ENCODE measurements at places on chromosomes 4 and X.

GRCh38 chr4:120056246-120056645, 10.4 kb downstream of the MAD2L1 start:
- no peak for DNase-seq

GRCh38 chr4:152575533-152575932, 39.6 kb upstream of the FBXW7 start:
- DNase-seq = no peak

- no peak for DNase-seq
These were observed at the start of gene PNCK for GRCh38 chrX:153673428-153674218. PNCK (minus strand) TSS chrX:153673813; CDS start chrX:153673076, 737 bp downstream.

DNA sequence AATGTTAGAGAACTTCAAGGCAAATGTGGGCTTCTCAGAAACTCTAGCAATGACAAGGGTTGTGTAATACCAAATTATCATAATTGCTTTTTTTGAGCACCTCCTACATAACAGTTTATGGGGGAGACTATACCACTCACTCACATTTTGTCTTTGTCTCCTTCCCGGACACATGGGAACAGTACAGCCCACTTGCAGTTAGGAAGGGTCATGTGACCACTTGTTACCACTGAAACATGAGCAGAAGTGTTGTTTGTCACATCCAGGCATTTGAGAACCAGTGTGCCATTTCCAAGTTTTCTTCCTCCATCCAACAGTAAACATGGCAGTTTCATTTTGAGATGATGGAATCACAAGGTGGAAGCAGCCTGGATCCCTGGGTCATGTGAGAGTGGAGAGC, 6.9 kb downstream of the MAGEA11 start:
- DNase-seq = no peak

DNA sequence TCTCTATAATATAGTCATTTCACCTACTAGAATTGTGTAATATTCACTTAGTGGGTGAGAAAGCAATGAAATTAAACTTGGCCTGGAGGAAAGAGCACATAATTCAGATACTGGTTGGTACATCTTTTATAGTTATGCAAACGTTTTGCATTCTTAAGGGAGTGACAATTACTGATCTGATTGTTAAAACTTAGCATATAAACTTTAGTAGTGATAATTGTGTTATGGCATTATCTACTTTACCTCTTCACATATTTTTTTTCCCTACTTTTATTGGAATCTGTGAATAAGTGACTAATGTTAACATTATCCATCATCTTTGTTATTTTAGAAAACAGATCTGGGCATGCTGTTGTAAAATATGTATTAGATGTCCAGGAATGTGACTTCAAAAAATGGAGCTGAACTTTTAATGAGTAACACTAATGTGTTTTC, 217.4 kb upstream of the GIMD1 start:
- DNase-seq = no peak

DNA sequence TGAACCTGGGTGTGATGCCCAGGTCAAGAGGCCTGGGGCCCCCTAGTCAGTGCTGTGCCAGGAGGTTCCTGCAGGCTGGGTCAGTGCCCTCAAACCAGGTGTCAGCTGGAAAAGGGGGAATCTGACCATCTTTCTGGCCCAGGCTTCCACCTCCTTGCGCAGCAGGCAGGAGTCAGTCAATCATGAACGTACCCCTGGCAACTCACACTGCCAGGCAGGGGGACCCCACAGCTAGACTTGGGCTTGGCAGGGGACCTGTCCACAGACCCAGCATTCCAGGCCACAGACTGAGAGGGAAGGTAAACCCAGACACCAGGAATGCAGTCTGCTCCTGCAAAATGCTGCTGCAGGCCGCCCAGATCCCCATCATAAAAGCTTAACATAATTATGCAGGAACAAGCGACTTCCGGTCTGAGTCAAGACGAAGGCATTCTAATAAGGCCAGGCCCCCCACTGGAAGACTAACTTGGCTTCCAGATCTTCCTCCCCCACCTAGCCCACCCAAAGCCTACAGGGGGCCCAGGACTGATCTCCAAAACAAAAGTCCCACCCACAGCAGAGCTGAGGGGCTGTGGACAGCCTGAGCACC, 156.3 kb downstream of the BCOR start:
- no peak for DNase-seq

DNA sequence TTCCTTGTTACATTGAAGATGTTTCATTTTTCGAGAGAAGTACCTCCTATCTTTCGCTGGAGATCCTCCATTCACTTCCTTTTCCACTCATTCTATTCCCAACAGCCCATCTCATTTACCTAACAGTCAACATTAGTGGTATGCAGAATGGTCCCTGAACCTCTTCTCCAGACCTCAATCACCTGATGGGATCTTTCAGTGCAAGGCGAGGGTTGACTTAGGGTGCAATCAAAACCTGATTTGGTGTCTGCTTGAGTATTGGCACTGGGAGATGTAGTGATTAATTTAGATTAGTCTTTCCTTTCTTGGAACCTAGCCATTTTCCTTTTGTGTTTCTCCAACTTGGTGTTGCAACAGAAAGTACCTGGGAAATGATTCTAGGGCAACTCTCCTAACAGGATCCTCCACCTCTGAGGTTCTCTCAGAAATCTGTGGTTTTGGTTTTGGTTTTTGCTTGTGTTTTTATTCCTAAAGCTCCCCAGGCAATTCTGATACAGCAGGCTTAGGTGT, 18.4 kb downstream of the DDX3X start:
- DNase-seq = no peak

DNA sequence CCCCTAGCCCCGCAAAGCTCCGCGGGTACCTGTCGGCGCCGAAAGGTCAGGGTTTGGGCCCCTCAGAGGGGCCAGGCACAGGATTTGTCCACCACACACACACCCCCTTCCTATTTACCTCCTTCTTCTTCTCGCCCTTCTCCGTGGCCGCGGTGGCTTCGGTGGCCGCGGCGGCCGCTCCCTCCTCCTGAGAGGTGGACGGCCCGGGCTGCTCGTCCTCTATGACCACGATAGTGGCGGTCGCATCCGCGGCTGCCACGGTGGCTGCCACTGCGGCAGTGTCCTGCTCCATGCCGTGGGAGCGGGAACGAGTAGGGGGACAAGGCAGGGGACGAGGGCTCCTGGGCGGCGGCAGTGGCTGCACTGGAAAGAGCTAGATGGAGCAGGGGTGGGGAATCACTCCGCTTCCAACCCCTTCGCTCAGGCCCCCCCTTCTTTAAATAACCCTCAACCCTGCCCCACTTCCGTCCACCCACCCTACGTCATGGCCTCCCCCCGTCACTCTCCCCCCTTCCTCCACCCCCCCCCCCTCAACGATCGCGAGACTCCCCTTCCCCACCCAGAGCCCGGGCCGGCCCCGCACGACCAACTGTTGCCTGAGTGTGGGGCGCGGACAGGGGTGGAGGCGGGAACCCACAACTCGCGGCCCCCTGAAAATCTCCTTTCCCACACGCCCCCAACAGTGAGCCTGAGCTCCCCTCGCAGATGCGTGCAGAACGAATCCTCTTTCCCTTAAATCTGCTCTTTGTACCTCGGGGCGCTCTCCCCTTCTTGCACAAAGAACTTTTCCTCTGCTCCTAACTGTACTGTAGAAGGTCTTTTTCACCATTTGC, at the start of gene SMARCA1:
SMARCA1 (minus strand) TSS at position 412 of the 833 bp plus-strand sequence; CDS start at position 292, 120 bp downstream.
- no peak for DNase-seq

GRCh38 chrX:150449313-150449712, 86.2 kb downstream of the MAMLD1 start:
- DNase-seq = no peak

GRCh38 chr4:108135549-108136209, 33.1 kb downstream of the LEF1 start:
- DNase-seq = no peak

GRCh38 chrX:101409043-101409442, 1.0 kb downstream of the HNRNPH2 start:
- no peak for DNase-seq

DNA sequence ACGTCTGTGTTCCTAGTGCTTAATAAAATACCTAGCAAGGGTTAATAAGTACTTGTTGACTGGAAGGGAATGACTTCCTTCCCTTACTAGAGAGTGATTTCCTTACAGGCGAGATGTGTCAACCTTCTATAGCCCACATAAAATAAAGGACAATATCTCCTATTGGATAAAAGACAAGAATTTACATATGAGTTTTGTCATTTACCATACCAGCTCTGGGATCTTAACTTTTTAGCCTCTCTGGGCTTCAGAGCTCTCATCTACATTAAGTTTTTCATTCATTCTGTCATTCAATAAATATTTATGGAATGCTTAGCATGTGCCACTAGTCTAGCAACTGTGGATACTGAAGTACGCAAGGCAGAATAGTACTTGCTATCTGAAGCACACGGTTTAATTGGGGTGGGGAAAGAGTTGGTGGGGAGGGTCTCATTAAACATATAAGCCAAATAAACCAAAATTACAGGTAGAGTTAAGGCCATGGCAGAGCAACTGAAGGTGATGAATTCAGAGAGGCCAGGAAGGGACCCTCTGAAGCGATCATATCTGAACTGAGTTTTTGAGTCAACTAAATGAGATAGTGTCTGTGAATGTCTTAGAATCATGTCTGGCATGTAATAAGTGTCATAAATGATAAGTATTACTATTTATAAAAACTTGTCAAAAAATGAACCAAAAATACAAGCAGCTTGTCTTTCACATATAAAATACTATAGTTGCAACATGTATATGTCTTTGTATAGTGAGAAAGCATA, 91.6 kb upstream of the BMP2K start:
- DNase-seq = no peak

- no peak for DNase-seq
These were observed 64.4 kb downstream of the SLC9A7 start for GRCh38 chrX:46694549-46694948.

- no peak for DNase-seq
These were observed 160.9 kb upstream of the GIMD1 start for GRCh38 chr4:106529348-106530023.

GRCh38 chr4:10947898-10948297, 263.3 kb upstream of the CLNK start:
- DNase-seq = no peak

GRCh38 chr4:5018096-5018495, 1.2 kb downstream of the CYTL1 start:
- no peak for DNase-seq

DNA sequence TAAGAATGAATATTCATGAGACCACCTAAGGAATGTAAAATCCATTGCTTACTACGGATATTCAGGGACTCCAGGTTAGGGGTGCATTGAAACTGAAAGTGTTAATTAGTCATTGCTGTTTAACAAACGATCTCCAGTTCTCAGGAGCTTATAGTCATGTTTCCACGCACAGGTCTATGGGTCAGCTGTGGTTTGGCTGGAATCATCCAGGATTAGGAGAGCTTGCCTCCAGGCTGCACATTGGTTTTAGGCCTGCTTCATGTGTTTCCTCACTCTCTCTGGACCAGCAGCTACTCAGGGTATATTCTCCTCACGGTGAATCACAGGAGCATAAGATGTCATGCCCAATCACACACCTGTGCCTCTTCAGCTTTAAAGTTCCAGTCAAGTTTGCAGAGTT, 98.9 kb downstream of the ATXN3L start:
- DNase-seq = no peak

GRCh38 chrX:43641691-43642090, 14.4 kb upstream of the MAOA start:
- DNase-seq = no peak

All from smooth muscle cell of the brain vasculature (primary cell).